Stimulated activated CD8-positive, alpha-beta memory T cell treated with anti-CD3 and anti-CD28 coated beads, Interleukin-4, amount 100 ng/mL, for 48 hours (primary cell): ENCODE measurements at places on chromosomes 2 and 18.
A peak's percentile ranks its signal among the peaks of the same experiment; 100 is the strongest.

GRCh38 chr2:219912491-219912921, 285.1 kb downstream of the SLC4A3 start:
- no peak for DNase-seq

- DNase-seq, result no peak
These were observed 336.5 kb downstream of the MEIS1 start for GRCh38 chr2:66771359-66771976.

DNA sequence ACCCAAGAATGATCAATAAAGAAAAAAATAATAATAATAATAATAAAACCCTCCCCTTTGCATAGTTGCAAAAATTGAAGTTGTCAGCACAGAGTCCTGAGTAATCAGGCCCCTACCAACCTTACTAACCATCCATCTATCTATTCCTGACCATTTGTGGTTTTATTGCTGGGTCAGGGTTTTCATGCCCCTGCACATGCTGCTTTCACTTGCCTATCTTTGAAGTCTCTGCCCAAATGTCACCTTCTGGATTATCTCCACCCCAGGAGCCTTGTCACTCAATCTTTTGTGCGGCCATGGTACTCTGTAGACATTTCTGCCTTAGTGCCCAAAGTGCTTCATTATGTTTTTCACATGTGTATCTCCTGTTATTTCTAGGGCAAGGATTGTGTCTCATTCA, 35.1 kb downstream of the SLC30A6 start:
- no peak for DNase-seq

DNA sequence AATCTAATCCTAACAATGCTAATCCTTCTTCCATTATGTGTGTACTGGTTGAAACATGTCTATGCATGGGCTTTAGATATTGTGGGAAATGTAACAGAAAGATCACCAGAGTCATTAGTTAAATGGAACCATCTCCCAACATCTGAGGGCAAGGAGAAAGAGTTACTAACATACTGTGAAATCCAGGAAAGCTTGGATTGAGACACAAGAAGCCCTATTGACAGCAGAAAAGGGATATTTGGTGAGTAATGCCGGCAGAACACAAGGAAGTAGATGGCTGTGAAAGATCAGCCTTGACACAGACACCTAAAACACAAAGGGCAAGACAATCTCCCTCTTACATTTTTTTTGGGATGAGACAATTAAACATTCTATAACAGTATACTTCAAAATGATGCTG, 28.5 kb upstream of the LAMA1 start:
- no peak for DNase-seq

- no peak for DNase-seq
These were observed 131.0 kb downstream of the SNTG2 start for GRCh38 chr2:1081451-1082225.

GRCh38 chr2:66445925-66446871, 11.3 kb downstream of the MEIS1 start:
- DNase-seq, result no peak

DNA sequence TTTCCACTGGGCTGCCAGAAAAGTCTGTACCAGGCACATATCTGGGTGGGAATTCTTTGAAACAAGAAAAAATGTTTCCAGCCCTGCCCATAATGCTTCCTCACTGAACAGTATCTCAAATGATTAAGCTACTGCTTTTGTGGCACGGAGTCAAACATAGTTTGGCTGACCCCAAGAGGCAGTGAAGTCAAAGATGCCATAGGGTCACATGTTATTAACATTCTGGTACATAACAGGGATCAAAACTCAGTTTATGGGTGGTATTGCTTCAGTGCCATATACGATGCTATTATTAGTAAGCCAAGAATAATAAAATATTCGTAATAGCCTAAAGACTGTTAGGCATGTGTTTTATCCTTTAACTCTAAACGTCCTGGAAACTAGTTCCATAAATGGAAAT, 112.4 kb downstream of the FEZ2 start:
- no peak for DNase-seq

- DNase-seq, result no peak
These were observed 4.6 kb downstream of the PIGN start for GRCh38 chr18:62182220-62182619.

- no peak for DNase-seq
These were observed 176.7 kb downstream of the IKZF2 start for GRCh38 chr2:212974692-212975091.

- DNase-seq, result no peak
These were observed 159.2 kb upstream of the DTNA start for GRCh38 chr18:34550902-34551301.

- DNase-seq, result peak; percentile 58
These were observed 17.0 kb downstream of the THNSL2 start for GRCh38 chr2:88187038-88187676.

DNA sequence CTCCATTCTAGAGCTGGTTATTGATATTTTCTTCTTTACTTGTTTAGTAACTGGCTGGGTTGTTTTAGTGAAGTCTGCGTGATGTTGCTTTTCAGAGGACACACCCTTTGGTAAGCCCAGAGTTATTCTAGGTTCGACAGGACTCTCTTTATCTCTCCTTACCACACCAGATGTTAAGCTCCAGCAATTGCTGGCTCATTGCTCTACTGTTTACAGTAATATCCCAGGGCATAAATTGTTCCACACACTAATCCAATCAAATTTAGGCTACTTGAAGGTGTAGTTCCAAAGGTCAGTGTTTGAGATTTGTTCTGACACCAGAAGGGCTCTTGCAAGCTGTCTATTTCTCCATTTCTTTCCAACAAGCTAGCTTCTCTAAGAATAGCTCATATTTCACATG, 506.6 kb downstream of the NR4A2 start:
- DNase-seq, result no peak

- no peak for DNase-seq
These were observed 246.4 kb upstream of the RAB6C start for GRCh38 chr2:129733041-129733440.

DNA sequence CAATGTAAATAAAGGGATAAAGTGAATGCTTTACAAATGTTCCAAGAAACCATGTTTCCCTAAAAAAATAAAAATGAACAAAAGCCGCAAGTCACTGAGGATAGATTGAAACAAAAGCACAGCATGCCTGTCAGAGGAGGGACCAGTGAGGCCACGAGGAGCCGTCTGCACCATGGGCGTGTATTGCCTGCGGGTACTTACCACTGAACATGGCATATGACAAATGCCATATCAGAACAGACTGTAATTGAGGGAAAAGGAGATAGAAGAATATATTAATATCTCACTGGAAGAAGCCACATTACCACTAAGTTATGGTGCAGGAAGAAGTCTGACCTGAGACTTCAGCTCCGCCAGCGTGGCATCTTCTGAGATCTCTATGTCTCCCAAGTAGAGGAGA, 75.8 kb downstream of the USP40 start:
- no peak for DNase-seq

DNA sequence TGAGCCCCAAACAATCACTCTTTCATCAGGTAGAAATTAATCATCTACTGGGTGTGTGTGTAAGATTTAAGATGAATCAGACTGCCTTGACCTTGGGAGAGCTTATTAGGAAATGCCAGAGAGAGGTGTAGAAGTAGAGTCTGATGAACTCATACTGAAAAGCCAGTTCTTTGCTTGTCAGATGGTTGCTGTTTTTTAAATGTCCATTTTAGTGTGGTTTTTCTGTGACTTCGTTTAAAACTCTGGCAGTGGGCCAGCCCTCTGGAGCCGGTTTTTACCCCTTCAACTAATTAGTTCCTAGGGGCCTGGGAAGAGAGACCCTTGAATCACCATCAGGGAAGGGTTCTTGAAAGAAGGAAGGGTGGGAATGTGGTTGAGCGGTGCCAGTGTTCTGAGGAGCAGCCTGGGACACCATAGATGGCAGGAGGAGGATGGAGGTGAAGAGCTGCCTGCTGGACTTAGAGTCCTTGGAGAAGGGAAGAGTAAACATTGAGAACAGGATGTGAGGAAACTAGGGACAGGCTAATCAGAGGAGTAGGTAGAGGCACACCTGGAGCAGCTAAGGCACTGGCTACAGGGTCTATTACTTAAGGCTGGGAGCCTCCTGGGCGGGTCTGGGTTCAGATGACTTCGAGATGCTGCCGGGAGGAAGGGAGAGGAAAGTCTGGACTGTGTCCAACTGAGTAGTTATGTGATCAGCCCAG, 66.1 kb downstream of the LRRFIP1 start:
- DNase-seq, result peak; percentile 56

- no peak for DNase-seq
These were observed 229.5 kb downstream of the ETAA1 start for GRCh38 chr2:67626656-67627055.

- no peak for DNase-seq
These were observed 291.6 kb downstream of the ZNF385B start for GRCh38 chr2:179569831-179570233.

DNA sequence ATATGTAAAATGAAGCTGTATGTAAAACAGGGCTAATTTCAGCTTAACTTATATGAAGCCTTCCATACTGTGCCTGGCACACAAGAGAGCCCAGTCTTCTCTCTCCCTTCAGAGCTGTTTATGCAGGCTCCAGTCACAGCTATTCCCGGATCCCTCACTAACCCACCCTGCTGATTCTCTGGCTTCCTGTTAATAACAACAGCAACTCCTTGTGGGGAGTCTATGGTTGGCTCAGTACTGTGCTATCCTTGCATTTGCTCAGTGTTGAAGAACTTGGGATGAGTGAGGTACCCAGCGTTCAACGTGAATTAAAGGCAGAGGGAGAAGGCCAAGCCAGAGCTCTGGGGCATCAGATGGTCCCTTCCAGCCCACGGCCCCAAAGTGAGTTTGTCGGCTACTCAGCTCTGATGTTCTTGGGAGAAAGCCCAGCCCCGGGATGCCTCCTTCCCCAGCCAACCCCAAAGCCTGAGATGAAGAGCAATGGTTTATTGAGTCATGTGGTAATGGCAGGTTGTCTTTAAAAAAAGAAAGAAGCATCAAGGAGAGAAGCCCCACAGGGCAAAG, 43.2 kb downstream of the PSD4 start:
- DNase-seq, result no peak

- DNase-seq, result peak; percentile 85
These were observed 1.3 kb downstream of the BCL2L11 start for GRCh38 chr2:111121828-111122630.

GRCh38 chr2:74441690-74442482, at the start of gene RTKN:
TSS of gene RTKN (minus strand) at chr2:74441937. CDS start at chr2:74441816, 121 bp downstream.
- DNase-seq, result peak; percentile 55

GRCh38 chr2:39215545-39215944, 28.2 kb downstream of the CDKL4 start:
- no peak for DNase-seq

- DNase-seq, result no peak
These were observed 395.6 kb upstream of the HS6ST1 start for GRCh38 chr2:128714285-128714684.

DNA sequence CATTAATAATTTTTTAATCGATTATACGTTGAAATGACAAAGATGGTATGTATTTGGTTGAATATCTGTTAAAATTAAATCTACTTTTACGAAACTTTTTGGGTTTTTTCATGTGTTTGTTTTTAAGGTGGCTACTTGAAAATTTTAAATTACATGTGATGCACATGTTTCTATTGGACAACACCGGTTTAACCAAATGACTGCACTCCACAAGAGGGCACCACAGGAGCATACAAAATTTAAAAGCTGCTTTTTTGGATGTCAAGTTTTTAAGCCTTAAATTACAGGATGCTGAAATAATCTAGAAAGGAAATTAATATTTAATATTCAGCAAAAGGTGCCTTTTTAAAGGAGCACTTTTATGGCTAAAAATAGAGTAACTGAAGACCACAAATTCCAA, 98.7 kb downstream of the ACVR1 start:
- DNase-seq, result peak; percentile 60

- no peak for DNase-seq
These were observed 1.4 kb downstream of the MSH2 start for GRCh38 chr2:47404356-47404755.

- no peak for DNase-seq
These were observed 408.8 kb upstream of the UBE2E3 start for GRCh38 chr2:180571559-180571958.

- no peak for DNase-seq
These were observed 250.7 kb downstream of the ARHGAP15 start for GRCh38 chr2:143379955-143380354.

DNA sequence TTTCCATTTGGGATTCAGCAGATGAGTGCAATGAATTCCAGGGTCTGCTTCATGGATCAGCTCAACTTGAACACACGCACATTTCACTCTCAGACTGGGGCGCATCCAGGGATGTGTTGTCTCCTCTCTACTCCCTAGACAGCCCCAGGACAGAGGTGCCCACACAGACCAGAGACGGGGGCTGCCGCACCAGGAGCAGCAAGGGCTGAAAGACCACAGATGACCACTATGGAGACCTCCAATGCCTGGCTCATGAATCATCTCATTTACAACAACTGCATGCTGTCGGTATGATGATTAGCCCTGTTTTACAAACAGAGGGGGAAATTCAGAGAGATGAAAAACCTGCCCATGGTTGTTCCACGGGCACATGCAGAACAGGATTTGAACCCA, 63.1 kb downstream of the CYP26B1 start:
- DNase-seq, result no peak

DNA sequence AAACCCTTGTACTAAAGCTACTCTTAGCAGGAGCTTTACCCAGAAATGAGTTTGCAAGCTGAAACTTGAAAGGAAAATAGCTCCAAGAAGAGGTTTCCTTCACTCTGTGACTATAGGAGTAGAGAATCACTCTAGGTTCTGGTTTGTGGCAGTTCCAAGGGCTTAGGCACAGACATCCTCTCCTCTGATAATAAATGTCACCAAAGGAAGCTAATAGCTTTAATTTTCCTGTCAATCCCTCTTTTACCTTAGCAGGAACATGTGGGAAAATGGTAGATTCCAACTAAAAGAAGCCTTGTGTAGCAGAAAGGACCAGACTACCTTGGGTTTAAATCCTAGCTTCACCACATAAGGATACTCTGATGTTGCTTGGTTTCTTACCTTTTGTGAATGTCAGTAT, 104.0 kb downstream of the FSHR start:
- no peak for DNase-seq

GRCh38 chr2:128499367-128500137, 180.9 kb upstream of the HS6ST1 start:
- no peak for DNase-seq

DNA sequence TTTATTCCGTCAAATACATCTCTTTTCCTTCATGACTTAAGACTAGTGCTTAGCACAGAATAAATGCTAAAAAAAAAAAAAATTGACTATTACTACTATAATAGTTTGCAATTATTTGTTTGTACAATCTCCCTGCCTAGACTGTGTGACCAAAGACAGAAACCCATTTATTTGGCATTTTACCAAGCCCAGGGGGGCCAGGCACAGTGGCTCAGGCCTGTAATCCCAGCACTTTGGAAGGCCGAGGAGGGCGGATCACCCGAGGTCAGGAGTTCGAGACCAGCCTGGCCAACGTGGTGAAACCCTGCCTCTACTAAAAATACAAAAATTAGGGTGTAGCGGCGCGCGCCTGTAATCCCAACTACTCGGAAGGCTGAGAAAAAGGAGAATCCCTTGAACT, 1.4 kb downstream of the ASB3 start:
- no peak for DNase-seq

DNA sequence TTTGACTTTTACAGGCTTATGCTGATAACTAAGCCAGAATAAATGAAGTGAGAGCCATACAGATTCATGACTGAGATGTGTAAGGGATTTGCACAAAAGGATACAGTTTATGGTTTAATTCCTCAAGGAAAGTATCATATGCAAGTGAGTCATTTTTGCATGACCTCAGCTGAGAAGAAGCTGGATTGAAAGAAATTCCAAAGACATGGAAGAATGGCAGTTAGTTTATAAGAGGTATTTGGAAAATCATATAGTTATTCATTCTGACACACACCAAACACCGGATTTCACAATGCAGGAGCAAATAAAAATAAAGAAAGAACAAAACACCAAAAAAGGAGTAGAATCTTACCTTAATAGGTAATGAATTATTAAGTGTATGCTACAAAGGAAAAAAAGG, 83.2 kb upstream of the RND3 start:
- DNase-seq, result no peak
